ENCODE measurements at places on chromosomes 5 and 9.

- DNase-seq, result no peak
Observed at GRCh38 chr5:72649449-72649848, 142.2 kb upstream of the ZNF366 start.

- DNase-seq, result no peak
Observed at GRCh38 chr5:96655085-96655484, 7.1 kb upstream of the CAST start.

DNA sequence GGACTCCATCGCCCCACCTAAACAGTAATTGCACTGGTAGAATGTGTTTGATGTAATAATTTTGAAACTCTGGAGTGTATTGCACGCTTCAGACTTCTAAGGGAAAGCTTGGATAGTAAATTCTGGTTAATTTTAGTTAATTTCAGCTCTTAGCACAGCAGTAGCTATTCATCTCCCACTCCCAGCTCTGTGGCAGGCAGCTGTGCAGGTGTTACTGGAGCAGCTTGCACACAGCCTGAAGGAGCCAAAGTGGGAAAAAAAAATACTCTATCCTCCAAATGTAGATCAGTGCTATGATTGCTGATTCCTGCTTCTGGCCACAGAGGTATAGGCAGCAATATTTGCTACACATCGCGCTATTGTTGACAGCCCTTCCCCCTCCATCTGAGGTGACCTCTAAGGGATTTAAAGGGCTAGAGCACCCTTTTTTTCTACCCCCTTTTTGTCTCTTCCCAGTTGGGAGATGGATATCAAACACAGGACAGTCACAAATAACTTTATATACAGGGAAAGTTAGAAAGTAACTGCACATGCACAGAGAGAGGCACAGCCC is 97.4 kb downstream of the KCTD16 start:
- no peak for DNase-seq

DNA sequence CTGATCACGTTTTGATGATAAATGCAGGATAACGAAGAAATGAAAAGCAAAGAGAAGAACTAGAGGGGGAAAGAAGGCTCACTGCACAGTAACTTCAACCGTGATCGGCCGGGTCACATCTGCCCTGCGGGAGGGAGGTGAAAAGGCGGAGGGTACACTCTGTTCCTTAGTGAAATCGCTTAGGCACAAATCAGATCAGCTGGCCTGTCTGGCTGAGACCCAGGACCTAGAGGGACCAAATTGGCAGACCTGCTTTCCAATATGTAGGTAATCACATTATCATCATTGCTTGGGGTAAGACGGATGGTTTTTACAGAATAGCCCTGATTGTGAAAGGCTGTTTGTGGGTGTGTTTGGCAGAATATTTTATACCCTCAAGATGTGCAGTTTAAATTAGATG is 82.2 kb downstream of the SLC28A3 start:
- DNase-seq, result no peak

- DNase-seq, result no peak
Observed at GRCh38 chr9:12809720-12810119, 34.9 kb downstream of the LURAP1L start.

DNA sequence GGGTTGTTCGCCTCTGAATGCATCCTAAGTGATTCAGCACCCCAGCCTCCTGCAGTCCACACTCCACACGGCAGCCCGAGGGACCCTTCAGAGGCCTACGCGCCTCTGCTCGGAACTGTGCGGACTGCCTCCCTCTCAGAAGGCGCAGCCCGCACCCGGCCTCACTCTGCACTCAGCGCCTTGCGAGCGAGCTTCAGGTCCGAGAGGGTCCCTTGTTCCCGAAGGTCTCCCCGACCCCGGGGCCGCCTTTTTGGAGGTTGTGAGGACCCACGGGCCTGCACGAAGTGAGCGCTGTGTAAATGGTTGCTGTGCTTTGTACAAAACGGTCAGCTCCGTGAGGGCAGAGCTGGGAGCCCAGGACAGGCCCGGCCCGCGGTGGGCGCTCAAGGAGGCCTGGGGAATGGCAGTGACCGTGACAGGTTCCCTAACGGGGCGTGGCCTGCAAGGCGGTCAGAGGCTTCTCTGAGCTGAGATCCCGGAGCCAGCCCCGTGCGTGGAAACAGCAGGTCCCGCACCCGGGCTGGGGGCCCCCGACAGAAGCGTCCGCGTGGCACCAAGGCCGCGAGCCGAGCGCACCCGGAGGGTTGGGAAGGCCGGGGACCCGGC is 698 bp upstream of the CACNA1B start:
- no peak for DNase-seq

GRCh38 chr9:92147030-92147851 is 32.0 kb upstream of the SPTLC1 start:
- DNase-seq, result no peak

DNA sequence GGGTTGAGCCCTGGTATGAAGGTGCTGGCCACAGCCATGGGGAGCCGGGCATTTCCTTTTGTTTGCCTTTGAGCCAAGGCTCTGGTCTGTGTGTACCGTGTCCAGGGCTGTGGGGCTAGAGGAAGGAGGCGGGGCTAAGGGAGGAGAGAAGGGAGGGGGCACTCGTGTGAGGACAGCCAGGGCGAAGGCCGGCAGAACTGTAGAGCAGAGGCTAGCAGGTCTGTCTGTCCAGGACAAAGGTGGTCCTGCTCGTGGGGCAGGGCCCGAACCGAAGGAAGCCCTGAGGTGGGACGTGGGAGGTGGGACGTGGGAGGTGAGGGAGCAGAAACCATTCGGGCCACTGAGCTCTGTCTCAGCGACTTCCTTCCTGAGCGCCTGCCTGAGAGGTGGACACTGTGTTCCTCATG is 41.3 kb upstream of the TESK1 start:
- DNase-seq, result no peak

DNA sequence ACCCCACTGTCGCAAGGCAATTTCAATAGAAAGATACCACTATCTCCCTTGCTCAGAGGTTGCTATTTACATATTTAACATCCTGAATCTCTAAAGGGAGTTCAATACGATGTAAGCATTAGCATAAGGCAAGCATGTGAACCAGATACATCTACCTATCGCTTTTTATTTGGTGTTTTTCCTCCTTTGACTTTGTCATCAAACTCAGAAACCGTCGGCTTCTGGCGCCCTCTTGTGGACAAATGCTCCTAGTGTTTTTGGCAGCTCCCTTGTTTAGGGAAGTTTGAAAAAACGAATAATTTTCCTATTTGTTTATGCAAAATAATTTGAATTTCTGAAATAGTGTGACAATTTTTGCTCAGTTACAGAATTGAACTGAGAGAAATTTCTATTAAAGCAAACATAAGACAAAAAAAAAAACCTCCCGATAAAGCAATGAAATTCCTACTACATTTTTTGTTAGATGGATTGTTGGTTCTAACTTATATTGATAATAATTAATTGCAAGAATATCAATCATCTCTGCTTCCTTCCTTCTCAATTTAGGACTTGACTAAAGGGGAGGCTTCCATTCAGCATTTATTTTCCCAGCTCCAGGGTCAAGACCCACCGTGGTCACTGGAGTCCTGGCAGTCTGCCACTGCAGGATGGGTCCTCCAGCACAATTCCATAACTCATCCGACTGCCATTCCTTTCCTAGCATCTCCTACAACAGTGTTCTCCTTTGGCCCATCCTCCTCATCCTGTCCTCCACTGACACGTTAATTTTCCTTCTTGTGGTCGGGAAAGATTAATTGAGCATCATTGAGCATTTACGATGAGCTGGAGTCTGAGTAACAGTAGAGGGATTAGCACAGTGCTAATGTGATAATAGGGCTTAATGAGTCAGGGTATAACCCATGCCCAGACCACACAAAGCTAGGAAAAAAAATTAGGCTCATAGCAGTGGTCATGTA is 131.8 kb upstream of the CHD1 start:
- peak; percentile 88 for DNase-seq

GRCh38 chr5:30981576-30981975 is 211.9 kb upstream of the CDH6 start:
- no peak for DNase-seq
